Islet precursor cell (in vitro differentiated cells): ENCODE measurements at places on chromosomes 5 and 9.
A peak's percentile ranks its signal among the peaks of the same experiment; 100 is the strongest.

DNA sequence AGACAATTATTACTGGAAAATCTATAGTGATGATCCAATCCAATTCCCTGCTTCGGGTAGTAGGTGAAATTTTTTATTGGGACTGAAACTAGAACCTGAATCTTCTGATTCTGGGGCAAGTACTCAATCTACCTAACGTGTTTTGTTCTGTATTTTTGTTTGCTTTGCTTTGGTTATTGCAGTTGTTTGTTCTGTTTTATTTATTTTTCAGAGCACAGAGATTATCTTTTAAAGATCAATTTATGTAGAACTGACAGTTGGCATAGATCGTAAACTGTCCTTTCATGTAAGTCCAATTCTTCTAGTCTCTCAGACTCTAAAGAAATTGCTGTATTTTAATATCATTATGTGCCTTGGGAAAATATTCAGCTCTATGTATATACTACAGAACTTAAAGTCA lies 401.6 kb downstream of the ANXA1 start:
- no peak for DNase-seq

GRCh38 chr9:94643176-94643575 lies 3.9 kb upstream of the FBP1 start:
- peak; percentile 55 for DNase-seq

GRCh38 chr5:163564321-163564938 lies 59.0 kb downstream of the MAT2B start:
- DNase-seq = peak; percentile 68

DNA sequence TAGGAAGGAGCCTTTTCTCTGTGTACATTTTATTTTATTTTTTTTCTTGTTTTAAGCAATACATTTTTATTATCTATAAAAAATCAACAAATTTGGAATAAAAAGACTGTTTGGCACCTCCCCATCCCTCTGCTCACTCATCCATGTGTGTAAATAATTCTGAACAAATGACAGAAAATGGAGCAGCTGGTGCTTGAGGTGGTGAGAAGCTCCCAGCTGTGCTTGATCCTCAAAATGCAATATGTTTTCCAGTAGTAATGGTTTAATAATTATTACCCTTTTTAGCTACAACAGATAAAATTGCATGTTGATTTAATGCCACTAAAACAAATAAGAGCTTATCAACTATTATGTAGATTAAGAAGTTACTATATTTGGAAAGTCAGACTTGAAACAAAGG lies 132.5 kb downstream of the CDH18 start:
- no peak for DNase-seq

DNA sequence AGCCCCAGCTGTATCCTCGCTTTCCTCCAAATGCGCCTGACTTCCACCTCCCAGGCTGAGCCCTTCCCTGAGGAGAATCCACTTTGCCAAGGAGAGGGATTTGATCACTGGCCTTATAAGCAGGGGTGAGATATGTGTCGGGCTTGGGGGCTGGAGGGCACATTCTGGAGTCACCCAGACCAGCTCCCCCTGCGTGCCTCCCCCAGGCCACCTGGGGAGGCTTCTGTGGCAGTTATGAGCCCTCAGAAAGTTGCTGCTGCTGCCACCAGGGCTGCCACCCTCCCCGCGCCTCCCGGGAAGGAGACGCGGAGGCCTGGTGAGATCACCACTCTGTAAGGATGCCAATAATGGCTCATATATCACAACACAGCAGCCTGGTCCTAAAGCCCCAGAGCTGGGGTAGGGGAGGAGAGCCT lies 211.5 kb downstream of the PAPPA start:
- DNase-seq = no peak

DNA sequence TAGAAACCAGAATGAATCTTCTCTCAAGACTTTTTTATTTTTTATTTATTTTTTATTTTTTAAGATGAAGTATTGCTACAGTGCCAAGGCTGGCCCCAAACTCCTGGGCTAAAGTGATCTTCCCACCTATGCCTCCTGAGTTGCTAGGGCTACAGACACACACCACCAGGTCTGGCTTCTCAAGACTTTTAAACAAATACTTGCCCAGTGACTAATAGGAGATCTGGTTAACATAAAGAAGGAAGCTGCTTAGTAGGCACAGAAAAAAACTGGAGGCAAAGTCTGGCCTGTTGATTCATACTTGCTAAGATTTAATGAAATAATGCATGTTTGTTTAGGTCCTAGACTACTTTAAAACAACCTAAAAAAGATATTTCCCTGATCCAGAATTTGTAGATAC lies 43.8 kb downstream of the SLC38A9 start:
- DNase-seq = peak; percentile 90

GRCh38 chr9:137306066-137306849 lies 4.2 kb upstream of the NRARP start:
- DNase-seq = peak; percentile 54

GRCh38 chr5:167271511-167271910 lies 1019.9 kb upstream of the WWC1 start:
- DNase-seq = no peak

DNA sequence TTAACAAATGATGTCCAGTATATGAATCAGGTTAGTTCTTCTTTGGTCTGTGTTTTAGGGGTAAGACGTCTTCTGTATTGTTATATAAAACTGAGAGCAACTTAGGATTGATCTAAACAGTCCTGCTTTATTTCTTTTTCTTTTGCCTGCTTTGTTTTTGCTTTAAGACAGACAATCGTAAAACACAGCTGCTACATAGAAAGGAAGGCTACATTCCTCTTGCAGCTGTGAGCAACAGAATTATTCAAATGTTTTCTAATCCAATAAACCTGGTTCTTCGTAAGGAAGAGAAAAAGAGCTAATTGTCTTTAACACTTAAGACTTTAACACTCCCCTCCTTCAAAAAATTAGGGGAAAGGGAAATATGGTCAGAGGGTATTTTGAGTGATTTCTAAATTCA lies 14.6 kb downstream of the FGF1 start:
- no peak for DNase-seq

DNA sequence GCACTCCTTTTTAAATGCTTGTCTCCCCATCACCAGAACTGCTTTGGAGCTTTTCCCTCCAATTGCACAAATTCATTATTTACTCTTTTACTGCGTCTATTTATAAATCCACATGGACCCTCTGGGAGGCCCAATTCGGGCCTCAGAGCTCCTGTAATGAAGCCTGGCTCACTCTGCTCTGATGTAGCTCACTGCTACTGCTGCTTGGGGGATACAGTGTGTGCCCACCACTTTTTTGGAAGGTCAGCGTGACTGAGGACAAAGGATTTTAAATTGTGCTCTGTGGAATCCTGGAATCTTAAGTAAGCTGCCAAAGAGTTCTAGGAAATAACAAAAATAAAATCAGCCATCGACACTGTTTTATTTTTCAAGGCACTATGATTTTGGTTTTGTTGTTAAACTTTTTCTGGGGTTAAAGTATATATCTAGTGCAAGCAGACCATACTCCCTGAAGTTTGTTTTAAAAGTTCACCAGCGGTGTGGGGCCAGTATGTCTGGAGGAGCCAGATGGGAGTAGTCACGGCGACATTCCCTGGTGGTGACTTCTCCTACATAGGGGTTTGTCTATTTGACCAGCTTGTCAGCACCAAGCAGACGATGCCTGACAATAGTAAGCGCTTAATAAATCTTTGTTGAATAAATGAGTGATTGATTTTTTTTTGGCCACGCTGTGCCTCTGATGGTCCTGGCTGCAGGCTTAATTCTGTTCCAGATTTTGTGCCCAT lies 142.8 kb downstream of the TMEM38B start:
- no peak for DNase-seq

DNA sequence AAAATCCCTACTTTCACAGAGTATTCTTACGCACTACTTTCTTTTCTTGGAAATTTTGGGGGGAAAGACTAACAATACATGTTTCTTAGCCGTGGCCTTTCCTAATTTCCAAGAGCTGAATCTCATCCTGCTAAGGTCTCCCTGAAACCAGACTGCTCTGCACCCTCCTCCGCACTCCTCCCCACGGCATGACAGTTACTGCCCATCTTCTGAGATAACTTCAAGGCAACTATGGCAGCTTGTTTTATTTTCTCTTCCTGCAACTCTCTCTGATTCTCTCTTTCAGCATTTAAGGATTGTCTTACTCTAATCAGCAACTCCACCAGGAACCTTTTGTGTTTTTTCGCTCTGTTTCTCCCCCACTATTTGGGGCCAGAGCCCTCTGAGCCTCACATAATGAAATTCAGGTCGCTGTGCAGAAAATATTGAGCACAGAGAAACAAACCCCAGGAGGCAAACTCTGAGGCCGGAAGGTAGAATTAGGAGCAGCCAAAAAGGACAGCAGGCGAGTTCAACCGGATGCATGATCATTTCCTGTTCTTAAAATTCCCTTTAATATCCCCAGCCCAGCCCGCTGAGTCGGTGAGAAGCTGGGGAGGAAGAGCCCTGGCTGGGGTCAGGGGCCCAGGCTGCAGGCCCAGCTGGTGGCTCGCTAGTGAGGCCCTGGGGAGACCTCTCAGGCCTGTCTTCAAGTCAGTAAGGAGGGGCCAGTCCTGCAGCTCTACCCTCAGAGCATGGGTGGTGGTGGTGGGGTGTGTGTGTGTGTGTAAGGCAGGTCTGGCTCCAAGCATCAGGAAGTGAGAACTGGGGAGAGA lies 213.6 kb upstream of the S1PR3 start:
- no peak for DNase-seq

- peak; percentile 54 for DNase-seq
Measured at GRCh38 chr5:60463179-60463868, 236.6 kb downstream of the DEPDC1B start.

GRCh38 chr9:30020161-30020560 lies 2364.3 kb upstream of the ACO1 start:
- DNase-seq = no peak
